Stimulated activated CD8-positive, alpha-beta memory T cell treated with anti-CD3 and anti-CD28 coated beads, Interleukin-12 subunit alpha, Interleukin-12 subunit beta, amount 100 ng/mL, for 1 hour (primary cell): ENCODE measurements at places on chromosomes 5 and 9.

GRCh38 chr5:34583167-34583566 is 73.0 kb upstream of the RAI14 start:
- DNase-seq = no peak

- no peak for DNase-seq
Measured at GRCh38 chr9:27112235-27112634, 3.2 kb downstream of the TEK start.

DNA sequence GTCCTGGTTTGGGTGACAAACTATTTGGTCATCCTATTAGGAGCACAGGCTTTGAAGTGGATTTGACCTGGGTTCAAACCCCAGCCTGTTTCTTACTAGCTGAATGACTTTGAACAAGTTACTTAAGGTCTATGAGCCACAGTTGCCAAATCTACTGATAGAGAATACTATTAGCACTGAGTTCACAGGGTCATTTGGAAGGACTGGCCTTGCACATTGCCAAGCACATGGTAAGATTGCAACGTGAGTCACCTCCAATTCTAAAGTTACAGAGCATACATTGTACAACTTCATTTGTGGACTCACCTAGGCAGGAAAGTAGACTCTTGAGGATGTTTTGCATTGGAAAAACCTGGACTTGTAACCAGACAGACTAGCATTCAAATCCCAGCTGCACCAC is 38.9 kb downstream of the MFAP3 start:
- DNase-seq = no peak

DNA sequence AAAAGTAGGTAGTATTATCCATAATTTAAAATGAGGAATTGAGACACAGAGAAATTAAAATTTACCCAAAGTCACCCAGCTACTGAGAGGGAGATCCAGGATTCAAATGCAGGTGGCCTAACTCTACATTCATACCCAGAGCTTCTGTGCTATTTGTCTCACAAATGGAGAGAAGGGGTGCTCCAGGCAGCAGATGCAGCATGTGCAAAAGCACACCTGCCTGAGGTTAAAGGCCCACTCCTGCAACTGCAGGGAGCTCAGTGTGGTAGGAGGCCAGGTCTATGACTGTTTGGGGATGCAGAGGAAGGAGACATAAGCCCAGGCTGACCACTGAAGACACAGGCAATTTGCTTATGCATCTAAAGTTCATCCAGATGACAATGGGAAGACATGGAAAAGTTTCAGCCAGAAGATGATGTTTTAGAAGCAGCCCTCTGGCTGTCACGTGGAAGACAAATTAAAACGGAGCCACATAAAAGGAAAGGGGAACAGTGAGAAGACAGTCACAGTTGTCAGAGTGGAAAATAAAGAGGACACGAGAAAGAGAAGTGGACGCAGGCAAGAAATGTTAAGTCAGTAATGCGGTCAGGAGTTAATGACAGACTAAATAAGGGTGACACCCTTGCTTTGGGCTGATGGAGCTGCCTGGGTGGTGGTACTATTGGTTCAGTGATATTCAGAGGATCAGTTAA is 214.7 kb downstream of the EBF1 start:
- DNase-seq = no peak

DNA sequence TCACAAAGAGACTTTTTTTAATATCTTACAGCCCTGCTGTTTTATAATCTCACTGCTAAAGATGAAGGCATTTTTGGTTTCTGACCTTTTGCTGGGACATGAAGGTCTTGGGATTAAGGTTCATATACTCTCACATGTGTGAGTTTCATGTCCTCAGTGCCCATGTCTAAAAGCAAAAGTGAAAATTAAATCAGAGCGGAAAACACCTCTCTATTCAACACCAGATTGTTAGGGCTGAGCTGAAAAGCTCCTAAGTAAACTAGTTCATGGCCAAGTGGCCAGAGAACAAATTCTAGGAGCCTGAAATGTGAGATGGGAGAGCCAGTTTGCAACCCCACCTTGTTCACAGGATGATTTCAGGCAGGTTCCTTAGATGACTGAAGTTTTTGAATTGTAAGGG is 110.9 kb downstream of the GRIA1 start:
- no peak for DNase-seq

- no peak for DNase-seq
Measured at GRCh38 chr9:124290053-124290591, 32.4 kb downstream of the NEK6 start.

GRCh38 chr9:89312222-89312571 is 1.2 kb downstream of the CKS2 start:
- no peak for DNase-seq

GRCh38 chr9:84990416-84990815 is 320.9 kb downstream of the NTRK2 start:
- DNase-seq = no peak

GRCh38 chr5:78544561-78545201 is 103.9 kb downstream of the LHFPL2 start:
- no peak for DNase-seq

DNA sequence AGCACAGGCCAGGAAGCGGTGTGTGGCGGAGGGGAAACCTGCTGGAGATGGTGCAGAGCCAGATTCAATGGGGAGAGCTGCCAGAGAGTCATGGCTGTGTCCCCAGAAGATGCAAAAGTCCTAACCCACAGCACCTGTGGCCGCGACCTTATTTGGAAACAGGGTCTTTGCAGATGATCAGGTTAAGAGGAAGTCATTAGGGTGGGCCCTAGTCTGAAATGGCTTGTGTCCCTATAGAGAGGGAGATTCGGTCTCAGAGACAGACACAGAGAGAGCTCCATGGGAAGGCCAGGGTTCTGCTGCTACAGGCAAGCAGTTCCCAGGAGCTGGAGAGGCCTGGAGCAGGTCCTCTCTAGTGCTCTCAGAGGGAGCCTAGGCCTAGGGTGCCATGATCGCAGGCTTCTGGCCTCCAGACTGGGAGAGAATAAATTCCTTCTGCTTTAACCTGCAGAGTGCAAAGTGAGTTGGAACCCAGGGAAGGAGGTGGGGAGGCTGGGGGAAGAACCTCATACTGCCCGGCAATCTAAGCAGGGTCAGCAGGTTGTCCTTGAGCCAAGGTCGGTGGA is 1.9 kb upstream of the LPCAT1 start:
- no peak for DNase-seq

- DNase-seq = no peak
Measured at GRCh38 chr9:80841888-80842287, 847.5 kb downstream of the TLE1 start.

GRCh38 chr9:110742741-110743371 is 74.3 kb downstream of the MUSK start:
- DNase-seq = no peak

DNA sequence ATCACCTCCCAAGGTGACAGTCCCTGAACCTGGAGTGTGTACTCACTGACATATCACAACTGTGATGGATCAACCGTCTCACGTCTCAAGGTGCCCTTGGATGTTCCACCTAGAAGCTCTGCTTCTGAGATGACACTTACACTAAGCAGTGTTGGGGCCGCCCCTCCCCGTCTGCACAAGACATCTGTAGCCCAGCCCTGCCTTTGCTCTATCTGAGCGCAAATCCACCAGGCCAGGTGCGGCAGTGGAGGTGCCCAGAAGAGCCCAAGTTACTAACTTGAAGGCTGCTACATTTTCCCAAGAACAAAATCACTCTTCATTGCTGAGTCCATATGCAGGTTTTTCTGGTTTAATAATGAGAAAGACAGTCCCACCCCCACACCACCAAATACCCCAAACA is 148.3 kb downstream of the FSTL4 start:
- DNase-seq = no peak

- DNase-seq = no peak
Measured at GRCh38 chr5:145292278-145292677, 542.9 kb downstream of the PRELID2 start.

- DNase-seq = no peak
Measured at GRCh38 chr5:61768692-61769281, 436.7 kb downstream of the ZSWIM6 start.

GRCh38 chr5:79803007-79803406 is 113.4 kb downstream of the CMYA5 start:
- DNase-seq = no peak

DNA sequence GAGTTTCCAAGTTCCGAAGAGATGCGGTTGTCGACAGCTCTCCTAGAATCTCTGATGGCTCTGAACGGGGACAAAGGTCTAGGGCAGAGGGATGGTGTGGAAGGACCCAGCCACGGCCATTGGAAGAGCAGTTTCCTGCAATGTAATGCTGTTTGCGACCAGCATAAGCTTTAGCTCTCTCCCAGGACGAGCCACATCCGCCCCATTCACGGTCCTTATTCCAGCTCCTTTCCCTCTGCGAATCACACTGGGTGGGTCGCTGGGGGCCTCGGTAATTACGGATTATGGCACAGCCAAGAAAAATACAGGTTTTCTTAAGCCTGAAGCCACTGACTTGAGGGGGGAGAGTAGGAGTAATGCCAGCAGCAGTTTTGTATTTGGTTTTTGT is 22.7 kb downstream of the ANXA2R start:
- DNase-seq = no peak

DNA sequence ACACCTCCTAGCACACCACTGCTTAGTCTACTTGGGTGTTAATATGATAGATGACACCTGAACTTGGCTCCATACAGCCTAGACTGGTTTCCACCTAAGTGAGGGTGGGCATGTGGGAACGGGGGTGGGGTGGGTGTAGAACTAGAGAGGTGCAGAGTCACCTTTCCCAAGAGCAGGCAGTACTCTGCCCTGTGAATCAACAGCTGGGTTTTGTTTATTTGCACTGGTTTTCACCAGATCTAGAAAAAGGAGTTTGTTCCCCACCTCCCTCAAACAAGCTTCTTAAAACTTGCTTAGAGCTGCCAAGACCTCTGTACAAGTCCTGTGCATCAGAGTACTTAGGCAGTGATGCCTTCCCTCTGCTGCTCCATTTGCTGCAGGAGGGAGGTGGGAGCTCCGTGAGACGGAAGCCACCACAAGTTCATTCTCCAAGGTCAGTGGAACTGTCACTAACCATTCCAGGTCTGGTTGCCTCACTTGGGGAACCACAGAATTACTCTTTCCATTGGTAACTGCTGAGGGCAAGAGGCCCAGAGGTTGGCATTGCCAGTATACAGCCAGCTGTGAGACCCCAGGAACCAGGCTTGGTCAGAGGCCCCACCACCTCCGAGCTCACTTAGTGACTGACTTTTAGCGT is 163.5 kb downstream of the NR3C1 start:
- DNase-seq = no peak

DNA sequence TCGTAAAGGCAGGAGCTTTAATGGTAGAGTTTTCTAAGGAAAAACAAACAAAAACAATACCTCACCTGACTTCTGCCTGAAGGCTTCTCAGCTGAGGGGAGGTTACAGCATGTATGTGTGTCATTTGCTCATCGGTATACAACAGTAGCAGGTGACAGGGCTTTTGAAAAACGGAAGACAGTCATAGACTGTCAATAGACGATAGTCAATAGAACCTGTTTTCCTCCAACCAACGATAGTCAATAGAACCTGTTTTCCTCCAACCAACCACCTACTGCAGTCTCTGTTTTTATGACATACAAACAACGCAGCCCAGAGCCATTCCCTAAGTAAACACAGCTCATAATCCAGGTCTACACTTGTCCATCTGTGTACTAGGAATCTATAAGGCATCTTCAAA is 74.6 kb downstream of the RETREG1 start:
- DNase-seq = no peak

DNA sequence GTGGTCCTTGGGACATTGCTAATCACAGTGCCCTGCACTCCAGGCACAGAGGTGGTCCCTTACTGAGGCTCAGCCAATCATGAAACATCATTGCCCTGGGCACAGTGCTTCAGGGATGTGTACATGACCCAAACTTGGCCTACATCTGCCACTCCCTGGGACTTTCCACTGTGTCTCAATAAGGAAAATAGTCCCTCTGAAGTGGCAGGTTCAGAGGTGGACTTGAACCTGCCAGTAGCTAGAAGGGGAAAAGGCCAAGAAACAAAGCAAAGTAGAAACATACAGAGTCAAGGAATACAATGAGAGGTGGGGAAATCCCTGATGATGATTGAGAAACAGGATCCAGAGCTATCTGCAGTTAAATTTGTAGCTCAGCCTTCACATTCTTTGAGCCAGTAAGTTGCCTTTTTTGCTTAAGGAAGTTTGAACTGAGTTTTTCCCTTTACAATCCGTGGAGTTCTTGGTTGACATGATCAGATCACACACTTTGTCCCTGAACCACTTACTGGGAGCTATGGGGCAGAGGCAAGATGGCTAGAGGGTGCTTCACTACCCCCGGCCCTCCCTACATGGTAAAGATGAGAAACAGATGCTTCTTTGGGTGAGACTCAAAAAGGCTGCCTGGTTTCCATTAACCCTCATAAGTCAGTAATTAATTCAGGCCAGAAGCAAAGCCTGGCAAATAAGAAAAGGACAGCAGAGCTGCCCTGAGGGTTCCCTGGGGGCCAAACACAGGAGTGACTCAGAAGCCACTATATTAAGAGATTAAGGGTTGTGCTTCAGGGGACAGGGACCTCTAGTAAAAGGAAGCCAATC is 57.6 kb downstream of the SH3TC2 start:
- no peak for DNase-seq

- DNase-seq = no peak
Measured at GRCh38 chr5:83785176-83785668, 64.6 kb upstream of the HAPLN1 start.

GRCh38 chr5:143462431-143462830 is 58.9 kb upstream of the NR3C1 start:
- DNase-seq = no peak

GRCh38 chr9:132116583-132116982 is 36.9 kb upstream of the MED27 start:
- no peak for DNase-seq

- DNase-seq = no peak
Measured at GRCh38 chr9:124450241-124450924, at the start of gene ADGRD2. Gene ADGRD2, plus strand, starts transcription at chr9:124450451. Its CDS starts 1,216 bp downstream, at chr9:124451667.

DNA sequence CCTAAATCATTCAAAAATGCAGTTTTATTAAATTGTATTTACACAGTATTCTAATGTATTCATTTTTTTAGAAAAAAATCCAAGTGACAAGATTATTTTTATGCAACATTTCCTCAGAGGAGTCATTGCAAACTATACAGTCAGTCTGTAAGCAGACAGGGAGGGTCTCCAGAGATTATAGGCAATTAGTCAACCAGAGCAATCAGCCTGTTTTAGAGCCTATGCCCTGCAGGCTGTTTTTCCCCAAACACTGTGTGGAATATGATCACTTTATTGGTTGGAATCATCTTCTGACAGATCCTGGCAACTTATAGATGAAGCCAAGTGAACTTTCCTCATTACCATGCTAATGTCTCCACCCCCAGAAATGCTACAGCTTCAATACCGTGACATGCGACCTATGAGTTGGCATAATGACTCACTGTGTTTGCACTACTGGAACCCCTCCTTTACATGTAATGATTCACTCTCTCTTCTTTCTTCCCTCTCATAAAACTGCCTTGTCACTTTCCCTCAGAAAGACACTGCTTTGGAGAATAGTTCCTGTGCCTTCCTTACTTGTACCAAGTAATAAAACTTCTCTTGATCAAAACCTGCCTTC is 577.7 kb upstream of the FTMT start:
- DNase-seq = no peak

- DNase-seq = no peak
Measured at GRCh38 chr5:73437777-73438644, 10.6 kb downstream of the FOXD1 start.

GRCh38 chr5:111022301-111022700 is 49.2 kb upstream of the TSLP start:
- no peak for DNase-seq
